ENCODE measurements at places on chromosomes 7 and 10.

GRCh38 chr7:144410441-144410840 lies 6.9 kb upstream of the NOBOX start:
- DNase-seq = no peak

GRCh38 chr7:85716353-85716752 lies 529.5 kb upstream of the SEMA3D start:
- DNase-seq = no peak

DNA sequence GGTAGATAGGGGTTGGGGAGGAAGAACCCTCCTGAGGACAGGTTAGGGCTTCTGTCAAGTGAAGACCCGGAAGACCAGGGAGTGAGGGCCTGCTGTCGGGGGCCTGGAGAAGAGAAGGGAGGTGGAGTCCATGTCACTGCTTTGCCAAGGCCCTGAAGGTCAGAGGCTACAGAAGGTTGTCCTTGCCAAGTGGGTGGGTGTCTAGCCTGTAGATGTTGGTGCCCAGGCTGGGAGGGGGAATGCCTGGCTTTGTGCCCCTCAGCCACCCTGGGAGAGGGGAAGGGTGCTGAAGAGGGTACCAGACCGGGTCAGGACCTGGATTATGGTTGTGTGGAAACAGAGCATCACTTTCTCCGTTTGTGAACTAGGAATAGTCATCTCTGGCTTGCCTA lies 67.2 kb upstream of the AQP1 start:
- DNase-seq = no peak

GRCh38 chr10:43221419-43222209 lies 45.3 kb downstream of the RASGEF1A start:
- DNase-seq = no peak

DNA sequence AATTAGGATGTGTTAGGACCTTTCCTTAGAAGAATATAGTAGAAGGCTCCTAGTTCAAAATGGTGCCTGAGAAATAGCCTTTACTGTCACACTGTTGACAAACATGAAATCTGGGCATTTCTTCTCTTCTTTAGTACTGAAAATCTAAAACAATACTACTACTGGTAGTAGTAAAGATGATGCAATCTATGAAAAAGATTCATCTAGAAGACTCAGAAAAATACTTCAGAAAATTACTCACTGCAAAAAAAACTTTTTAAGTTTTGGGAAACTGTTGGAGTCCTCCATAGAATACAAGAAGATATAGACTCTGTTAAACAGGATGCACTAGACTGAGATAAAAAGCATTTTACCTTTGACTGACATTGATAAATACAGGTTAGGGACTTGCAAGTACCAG lies 67.1 kb downstream of the NRF1 start:
- DNase-seq = no peak

GRCh38 chr10:12455766-12456165 lies 106.4 kb downstream of the CAMK1D start:
- no peak for DNase-seq

GRCh38 chr10:48804740-48805182 lies 120.1 kb downstream of the WDFY4 start:
- no peak for DNase-seq

DNA sequence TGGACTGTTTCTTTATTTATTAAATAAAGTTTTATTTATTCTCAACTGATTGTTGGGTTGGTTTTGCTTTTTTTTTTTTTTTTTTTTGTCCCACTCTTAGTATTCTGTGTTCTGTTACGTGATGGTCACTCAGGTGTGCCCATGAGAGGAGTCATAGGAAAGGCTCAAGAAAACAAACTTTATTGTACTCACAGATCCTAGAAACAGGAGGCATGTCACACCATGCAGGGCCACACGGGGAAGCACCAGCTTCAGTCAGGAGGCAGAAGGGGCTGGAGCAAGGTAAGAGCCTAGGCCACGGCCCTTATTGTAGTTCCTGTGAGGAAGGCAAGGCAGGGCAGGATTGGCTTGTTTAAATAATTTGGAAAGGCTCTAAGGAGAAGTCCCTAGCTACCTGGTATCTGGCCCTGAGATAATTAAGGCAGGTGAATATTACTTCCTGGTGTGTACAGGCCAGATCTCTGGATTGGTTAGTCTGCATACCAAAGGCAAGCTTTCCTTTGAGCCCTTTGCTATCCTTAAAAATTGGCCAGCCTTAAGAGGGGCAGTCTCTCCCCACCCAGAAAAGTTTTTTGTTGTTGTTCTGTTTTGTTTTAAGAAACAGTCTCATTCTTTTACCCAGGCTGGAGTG lies 8.3 kb downstream of the ATOH7 start:
- DNase-seq = no peak

DNA sequence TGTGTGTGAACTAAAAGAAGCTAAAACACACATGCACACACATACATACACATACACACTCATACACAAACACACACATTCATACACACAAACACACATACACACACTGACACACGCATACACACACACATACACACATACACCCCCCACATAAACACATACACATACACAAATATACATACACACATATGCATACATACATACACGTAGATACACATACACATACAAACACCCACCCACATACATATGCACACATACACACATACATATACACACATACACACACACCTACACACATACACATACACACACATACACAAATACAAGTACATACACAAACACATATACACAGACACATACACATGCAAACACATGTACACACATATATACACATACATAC lies 28.0 kb downstream of the SLC18A2 start:
- DNase-seq = no peak

GRCh38 chr10:132488231-132488821 lies 49.3 kb upstream of the INPP5A start:
- DNase-seq = no peak

GRCh38 chr10:113099431-113100183 lies 149.6 kb downstream of the TCF7L2 start:
- no peak for DNase-seq

- DNase-seq = no peak
Measured at GRCh38 chr10:35412003-35412723, 75.9 kb downstream of the CCNY start.

DNA sequence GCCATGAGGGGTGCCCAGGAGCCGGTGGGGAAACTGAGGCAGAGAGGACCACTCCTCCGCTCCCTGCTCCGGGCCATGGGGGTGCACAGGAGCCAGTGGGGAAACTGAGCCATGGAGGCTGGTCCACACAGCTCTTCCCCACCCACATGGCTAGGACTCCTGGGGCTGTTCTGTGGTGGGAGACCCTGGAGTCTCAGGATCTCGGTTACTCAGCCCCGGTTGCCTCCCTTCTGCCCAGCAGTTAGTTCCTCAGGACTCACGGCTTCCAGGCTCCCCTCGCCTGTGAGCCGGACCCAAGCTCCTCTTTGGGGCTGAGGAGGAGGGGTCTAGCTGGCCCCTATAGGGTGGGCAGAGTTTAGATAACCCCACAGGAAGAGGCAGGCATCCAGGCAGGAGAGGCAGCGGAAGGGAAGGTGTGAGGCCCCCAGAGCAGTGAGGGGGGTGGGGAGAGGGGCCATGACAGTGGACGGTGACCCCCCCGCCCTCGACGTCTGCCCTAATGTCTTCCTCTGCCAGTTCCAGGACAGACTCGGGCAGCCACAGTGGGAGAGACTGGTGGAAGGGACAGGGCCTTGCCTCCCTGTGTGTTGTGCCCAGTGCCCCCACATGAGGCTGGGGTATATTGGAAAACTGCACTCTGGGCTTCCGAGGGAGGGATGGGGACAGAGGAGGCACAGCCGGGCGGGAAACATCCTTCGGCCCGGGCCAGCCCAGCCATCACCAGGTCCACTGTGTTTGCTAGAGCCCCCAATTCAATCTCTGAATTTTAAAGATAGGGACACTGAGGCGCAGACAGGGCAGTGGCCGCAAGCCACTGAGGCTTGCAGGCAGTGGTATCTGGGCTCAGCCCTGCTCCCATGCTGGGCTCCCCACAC lies 4.3 kb downstream of the ELFN1 start:
- DNase-seq = no peak

GRCh38 chr7:126791306-126791705 lies 461.4 kb downstream of the GRM8 start:
- DNase-seq = no peak

- DNase-seq = no peak
Measured at GRCh38 chr10:19194866-19195265, 146.3 kb downstream of the MALRD1 start.

DNA sequence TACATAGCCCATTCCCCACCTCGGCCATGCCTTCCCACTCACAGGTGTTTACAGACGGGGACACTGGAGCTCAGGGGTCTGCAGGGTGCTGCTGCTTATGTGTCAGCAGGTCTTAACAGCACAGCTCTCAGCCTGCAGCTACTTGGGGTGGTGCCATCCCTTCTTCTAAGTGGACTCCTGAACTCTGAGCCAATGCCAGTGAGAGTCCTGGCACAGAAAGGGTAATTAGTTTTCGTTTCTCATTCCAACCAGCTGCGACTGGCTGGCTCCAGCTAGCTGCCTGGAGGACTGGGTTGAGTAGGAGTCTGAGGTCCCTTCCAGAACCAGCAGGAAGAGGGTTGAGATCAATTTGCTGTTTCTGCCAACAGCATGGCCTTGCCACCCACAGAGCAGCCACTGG lies 88.3 kb upstream of the AGK start:
- DNase-seq = no peak

GRCh38 chr7:89584896-89585295 lies 569.4 kb upstream of the STEAP1 start:
- DNase-seq = no peak

- no peak for DNase-seq
Measured at GRCh38 chr7:38978491-38978890, 782 bp downstream of the POU6F2 start.

- DNase-seq = no peak
Measured at GRCh38 chr10:14798636-14799035, 23.9 kb upstream of the FAM107B start.

DNA sequence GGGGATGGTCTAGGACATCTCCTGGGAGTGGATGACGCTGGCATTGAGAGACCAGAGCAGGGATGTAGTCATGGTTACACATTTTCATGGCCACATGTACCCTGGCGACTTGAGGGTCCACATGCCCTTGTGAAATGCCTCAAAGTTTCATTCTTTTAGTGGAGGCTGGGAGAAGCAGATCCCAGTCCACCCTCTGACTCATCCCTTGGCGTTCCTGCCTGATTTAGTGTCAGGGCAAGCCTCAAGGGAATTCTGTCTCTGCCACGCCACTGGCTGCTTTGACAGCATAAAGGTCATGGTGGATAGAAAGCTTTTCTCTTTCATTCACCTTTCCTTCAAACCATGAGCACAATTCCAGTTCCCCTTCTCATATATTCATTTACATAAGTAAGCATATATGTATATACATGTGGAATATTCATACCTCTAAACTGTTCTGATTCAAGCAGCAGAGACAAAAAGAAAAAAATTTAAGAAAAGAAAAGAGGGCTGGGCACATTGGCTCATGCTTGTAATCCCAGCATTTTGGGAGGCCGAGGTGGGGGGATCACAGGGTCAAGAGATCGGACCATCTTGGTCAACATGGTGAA lies 21.8 kb upstream of the KIF5B start:
- DNase-seq = no peak

DNA sequence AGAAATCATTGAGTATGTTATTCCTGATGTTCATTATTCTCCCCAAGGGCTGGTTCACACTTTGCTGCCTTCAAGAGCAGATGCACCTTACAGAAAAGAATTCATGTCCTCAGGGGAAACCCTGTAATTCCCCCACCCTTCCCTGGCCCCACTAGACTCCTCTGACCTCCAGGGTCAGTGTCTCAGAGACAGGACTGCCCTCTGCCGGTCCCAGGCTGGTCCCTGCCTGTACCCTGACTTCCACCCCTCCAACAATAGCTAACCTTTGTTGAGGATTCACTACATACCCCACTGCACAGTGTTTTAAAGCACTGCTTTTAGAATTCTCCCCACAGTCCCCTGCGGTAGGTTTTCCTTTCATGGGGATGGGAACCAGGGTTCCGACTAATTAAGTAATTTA lies 4.4 kb upstream of the SEPHS1 start:
- no peak for DNase-seq

DNA sequence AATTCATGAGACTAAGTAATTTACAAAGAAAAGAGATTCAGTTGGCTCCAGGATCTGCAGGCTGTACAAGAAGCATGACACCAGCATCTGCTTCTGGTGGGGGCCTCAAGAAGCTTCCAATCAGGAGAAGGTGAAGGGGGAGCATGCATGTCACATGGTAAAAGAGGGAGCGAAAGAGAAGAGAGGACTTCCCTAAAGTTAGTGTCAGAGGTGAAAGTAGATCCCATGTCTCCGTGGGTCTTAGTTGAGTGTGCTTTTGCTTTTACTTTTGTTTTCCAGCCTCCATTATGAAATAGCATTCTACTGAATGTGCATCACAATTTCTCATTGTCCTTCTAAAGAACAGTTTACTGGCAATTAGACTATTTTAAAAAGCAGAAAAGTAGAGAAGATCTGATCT lies 213.6 kb upstream of the FZD1 start:
- DNase-seq = no peak

GRCh38 chr10:69703766-69704630 lies 74.0 kb downstream of the FAM241B start:
- no peak for DNase-seq

DNA sequence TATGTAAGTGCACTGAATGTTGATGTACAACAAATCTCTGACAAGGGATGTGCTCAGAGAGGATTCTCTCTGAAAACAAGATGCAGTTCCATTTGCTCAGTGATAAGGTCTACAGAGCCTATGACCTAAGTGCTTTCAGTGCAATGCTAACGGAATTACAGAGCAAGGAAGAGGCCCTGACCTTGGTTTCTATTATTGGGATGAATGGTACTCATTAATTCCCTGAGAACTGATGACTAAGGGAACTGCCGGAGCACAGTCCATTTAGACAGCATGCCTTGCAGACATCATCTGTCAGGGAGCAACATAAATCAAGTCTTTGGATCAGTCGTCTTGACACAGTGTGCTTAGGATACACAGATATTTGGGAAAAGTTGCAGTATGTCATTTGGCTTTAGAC lies 340.8 kb downstream of the PHTF2 start:
- no peak for DNase-seq

- DNase-seq = no peak
Measured at GRCh38 chr10:60803865-60804264, 25.6 kb downstream of the CDK1 start.

DNA sequence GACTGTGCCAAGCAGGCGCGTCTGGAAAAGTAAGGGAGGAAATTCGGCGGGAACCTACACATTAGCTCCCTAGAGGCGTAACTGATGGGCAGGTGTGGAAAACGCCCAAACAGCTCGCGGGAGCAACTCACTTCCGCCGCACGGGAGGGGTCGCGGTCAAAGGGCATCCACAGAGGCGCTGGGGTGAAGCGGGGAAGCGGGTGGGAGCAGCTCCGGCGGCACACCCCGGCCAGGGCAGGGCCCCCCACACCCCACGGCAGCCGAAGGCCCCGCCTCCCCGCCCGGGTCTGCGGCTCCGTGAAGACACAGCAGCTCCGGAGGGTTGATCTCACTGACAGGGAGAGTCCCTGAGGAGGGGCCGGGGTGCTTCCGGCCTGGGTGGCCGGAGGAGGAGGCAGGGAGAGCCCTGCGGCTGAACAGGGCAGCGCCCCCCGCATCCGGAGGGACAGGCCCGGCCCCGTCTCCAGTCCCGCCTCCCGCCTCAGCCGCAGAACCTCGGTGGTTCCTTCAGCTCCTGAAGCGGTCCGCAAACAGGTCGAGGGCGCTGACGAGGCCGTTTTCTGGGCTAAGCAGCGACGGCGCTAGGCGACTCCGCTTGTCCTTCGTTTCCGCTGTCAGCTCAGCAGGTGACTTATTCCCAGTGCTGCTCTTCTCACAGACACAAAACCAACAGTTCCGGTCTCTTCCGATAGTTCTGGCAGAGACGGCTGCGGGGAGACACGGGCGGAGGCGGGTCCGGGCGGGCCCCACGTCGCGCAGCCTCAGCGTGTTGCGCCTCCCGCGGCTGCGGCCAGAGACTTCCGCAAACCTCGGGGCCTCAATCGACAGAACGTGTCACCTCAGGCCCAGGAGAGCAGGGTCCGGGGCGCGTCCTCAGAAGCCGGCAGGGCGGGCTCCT lies 276.1 kb downstream of the DNAJB6 start:
- DNase-seq = peak; percentile 41

Data from stimulated activated CD8-positive, alpha-beta memory T cell treated with anti-CD3 and anti-CD28 coated beads, Interleukin-12 subunit alpha, Interleukin-12 subunit beta, amount 100 ng/mL, for 1 hour (primary cell).